Daoy (cell line): ENCODE measurements at places on chromosomes 11 and 22. TPM values are rescaled to one million over a fixed set of nuclear protein-coding genes. Genes with fewer than 3 reads are reported as not detected.

Gene AMPD3
- 1.3 and 2.0 TPM in 2 replicates for total RNA-seq

GRCh38 chr11:23680488-23681230 lies 816.2 kb upstream of the LUZP2 start:
- DNase-seq, result no peak

DNA sequence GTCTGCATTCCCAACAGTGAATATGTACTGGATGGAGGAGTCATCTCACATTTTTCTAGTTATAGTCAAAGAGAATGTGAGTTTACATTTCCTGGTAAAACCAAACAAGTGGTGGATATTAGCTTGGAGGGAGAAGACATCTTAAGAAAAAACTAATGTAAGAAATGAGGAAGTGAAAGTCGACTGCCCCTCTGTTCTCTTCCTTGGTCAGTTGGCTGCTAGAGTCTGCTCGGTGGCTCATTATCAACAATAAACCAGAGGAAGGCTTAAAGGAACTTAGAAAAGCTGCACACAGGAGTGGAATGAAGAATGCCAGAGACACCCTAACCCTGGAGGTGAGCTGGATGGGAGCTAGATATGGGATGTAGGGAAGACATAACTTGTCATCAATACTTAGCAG lies 5.8 kb downstream of the SLC22A9 start:
- no peak for DNase-seq

DNA sequence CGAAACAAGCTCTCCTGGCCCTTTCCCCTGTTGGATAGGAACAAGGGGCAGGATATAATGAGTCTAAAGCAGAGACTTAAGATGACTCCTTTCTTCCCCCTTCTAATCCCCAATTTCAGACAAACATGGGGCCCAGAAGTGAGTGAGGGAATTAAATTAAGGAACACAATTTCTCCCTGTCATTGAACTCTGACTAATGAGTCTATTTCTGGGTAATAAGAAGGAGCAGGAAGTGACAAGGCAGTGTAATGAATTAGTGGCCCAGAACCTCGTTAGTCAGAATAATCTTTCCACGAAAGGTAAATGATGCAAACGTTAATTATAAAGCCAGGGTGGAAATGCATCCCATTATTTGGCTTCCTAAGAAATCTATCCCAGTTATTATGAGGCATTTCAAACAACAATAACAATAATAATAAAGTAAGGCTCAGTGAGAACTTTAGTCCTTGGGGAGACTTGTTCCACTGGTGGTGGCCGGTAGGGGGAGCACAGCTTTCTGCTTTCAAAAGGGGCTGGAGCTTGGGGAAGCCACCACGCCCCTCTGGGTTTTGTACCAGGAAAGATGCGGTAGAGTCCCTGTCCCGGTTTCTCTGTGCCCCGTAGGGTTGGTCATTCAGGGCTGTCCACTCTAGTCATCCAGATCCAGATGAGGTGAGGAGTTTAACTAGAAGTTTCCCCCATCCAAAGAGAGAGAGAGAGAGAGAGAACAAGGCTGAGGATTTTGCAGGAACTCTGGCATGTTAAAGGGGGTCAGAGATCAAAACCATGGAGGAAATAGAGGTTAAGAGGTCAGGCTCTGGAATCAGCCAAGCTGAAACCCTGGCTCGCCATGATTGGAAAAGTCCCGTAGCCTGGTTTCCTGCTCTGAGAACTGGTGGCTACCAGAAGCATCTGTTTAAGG lies 298.3 kb downstream of the NTM start:
- DNase-seq, result peak; percentile 69

DNA sequence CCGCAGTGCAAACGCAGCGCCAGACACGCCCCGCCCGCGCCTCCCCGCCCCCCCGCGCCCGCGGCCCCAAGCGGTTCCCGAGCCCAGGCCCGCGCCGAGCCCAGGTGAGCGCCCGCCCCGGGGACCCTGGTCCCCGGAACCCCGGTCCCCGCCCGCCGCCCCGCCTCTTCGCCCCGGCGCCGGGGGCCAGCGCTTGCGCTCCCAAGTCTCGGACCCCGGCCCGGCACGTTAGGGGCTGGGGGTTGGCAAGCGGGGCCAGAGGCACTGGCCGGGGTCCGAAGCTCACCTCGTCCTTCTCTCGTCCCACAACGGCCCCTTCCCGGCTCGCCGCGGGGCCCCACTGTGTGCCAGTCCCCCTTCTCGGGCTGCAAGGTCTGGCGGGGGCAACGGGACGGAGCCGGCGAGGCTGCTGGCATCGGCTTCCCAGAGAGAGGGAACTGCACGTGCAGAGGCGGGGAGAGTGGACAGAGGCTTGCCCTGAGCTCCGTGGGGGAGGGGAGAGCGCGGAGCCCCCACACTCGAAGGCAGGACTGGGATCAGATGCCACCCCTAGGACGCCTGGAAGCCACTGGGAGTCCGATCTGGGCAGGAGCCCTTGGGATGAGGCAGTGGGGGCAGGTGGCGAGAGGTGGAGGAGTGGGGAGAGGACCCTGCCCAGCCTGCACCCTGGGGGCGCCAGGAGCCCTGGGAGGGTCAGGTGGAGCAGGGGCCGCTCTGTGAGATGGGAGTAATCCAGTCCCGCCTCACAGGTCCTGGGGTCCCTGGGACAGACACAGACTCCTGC lies 1.8 kb upstream of the AIFM3 start:
- no peak for DNase-seq

DNA sequence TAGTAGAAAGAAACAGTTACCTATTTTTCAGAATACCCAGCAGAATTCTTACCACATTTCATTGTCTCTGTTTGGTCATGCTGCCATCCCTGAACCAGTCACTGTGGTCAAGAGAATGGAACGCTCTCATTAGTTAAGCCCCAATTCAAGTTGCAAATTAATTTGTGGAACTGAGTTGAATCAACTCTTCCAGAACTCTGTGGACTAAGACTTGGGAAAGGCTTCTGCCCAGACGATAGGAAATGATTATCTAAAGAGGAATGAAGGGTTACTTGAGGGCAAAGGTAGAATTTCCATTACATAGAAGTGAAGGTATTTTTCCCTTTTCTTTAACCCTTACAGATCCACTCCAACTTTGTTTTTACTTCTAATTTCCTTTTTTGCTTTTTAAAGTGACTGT lies 286.4 kb downstream of the DYNC2H1 start:
- DNase-seq, result peak; percentile 4

GRCh38 chr11:100152766-100153165 lies 534.3 kb upstream of the ARHGAP42 start:
- no peak for DNase-seq
